Spinal cord (tissue), 10 donors: ENCODE measurements at places on chromosomes 5 and 9. TPM values are rescaled to one million over a fixed set of nuclear protein-coding genes. Genes with fewer than 3 reads are reported as not detected.

DNA sequence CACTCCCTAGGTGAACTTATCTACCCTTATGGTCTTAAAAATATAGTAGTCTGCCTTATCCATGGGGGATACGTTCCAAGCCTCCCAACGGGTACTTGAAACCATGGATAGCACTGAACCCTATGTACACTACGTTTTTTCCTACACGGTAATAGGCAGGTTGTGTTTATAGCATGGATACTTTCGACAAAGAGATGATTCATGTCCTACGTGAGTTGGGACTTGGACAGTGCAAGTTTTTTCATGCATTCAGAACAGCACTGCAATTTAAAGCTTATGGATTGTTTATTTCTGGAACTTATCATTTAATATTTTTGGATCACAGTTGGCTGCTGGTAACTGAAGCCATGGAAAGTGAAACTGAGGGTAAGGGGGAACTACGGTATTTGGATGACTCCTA is 88.1 kb downstream of the CNTLN start:
- DNase-seq = no peak

DNA sequence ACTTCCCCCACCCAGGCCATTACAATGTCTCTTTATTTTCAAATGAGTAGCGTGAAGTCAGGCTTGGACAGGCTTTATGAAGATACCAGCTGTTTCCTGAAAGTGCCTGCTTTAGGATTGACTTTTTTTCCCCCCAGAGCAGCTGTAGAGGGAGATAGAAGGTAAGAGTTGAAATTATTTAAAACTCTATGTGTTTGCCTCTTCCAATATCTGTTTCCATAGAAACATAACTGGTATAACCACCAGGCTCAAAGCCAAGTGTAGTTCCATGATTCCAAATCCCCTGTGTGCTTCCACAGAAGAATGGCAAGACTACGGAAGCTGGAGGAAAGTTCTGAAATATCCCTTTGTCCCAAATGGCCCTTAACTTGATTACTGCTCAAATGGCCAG is 87.4 kb upstream of the TBC1D2 start:
- DNase-seq = peak; percentile 53

- no peak for DNase-seq
Observed at GRCh38 chr5:34524123-34524522, 132.0 kb upstream of the RAI14 start.

GRCh38 chr9:109408759-109409462 is 88.1 kb upstream of the EPB41L4B start:
- no peak for DNase-seq

DNA sequence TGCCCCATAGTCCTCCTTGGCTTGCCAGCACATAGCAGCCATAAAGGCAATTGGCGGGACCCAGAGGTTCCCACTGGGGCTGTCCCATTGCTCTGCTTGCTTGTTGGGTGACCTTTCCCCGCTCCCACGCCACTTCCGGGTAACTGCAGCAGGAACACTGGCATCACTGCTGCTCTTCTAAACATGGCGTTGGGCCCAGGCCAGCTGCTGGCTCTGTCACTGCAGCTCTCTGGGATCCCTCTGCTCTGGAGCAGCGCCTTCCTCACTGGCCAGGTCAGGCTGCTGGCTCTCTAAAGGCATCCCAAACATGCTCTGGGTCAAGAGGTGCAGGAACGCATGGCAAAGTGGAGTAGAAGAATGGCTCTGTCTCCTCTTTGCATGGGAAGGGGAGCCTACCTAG is 92.9 kb downstream of the DRD1 start:
- DNase-seq = no peak

DNA sequence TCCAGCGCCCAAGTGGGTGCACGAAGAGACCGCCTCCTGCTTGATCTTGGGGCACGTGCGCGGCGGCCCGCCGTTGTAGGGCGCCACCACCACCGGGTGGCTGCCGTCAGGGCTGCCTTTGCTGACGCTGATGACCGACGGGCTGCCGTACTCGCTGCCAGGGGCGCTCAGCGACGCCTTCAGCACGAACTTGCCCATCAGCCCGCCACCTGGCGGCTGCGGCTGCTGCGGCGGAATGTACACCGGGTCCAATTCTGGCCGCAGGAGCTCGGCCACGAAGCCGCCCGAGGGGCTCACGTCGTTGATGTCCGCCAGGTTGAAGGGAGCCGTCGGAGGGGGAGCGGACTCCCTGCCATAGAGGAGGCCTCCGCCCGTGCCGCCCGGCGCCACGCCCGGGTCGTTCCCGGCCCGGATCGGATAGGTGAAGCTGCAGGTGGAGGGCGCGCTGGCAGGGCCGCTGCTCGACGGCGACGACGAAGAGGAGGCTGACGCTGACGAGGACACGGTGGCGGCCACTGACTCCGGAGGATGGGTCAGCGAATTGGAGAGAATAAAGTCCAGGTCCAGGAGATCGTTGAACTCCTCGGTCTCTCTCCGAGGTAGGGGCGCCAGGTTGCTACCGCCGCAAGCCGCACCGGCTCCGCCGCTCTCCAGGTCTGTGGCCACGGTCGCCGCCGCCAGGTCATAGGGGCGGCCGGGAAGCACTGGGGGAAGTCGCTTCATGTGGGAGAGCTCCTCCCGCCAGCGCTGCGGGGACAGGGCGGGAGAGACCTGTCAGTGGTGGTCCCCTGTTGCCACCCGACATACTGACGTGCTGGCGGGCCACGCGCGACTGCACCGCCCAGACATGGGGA is 1.8 kb downstream of the KLF4 start:
- no peak for DNase-seq

GRCh38 chr5:139671096-139671841 is 23.1 kb downstream of the CXXC5 start:
- DNase-seq = no peak

- no peak for DNase-seq
Observed at GRCh38 chr9:77291714-77292113, 114.4 kb downstream of the VPS13A start.

The CCDC171 gene
- 28.3 TPM for total RNA-seq

The FLT4 gene
- total RNA-seq = 10.1 TPM

DNA sequence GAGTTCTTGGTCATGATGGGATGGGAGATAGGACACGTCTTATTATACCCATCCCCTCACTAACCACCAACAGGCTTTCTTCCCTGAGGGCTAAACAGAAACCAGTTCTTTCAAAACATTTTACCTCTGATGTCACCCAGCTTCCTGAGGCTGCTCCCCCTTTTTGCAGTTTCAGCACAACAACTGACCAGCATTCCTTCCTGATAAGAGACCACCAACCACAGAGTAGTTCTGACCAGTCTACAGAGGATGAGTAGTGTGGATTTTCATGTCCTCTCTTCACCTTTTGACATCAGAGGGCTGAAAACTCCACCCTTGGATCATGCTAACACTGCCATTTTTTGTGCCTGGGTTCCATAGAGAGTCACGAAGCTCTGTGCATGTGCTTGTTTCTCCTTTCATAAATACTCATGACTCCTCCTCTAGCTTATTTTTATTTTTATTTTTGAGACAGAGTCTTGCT is 82.6 kb downstream of the OSTF1 start:
- DNase-seq = no peak

The SHB gene
- total RNA-seq = 6.2 TPM
